Inflammatory macrophage treated with lipopolysaccharide for 1 hour (primary cell): ENCODE measurements at places on chromosomes 1 and 21.

- no peak for DNase-seq
Observed at GRCh38 chr1:222247811-222248310, 300.0 kb downstream of the HHIPL2 start.

- DNase-seq, result no peak
Observed at GRCh38 chr1:56562891-56563452, 16.4 kb downstream of the PLPP3 start.

DNA sequence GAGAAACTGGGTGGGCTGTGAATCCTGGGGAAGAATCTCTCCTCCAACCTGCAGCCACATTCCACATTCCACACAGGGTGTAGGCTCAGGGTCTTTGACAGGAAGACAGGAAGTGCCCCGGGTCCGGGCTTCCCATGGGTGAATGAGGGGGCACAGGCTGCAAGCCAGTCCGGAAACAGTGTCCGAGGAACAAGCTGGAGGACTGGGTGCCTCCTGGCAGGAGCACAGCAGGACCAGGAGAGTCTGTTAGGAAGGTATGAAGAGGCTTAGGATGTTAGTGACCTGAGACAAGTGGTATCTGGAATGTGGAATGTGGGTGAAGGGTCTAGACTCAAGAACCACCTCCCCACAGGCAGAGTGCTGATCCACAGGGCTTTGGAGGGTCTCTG, 121.0 kb upstream of the CD34 start:
- DNase-seq, result no peak

DNA sequence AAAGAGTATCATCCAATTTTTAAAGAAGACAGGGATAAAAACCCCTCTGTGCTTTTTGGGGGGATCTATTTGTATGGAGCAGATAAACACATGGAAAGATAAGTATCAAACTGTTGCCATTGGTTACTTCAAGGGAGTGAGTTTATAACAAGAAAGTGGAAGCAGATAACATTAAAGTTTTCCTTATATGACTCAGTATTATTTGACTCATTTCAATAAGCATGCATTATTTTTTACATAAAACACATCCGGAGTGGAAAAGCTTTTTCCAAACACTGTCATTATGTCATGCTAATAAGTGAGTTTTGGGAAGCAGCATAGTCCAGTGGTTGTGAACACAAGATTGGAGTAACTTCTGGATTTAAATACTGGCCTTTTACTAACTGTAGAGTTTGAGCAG, 452.2 kb downstream of the LTN1 start:
- DNase-seq, result no peak

GRCh38 chr1:52551507-52552235, 1.2 kb downstream of the TUT4 start:
- no peak for DNase-seq

DNA sequence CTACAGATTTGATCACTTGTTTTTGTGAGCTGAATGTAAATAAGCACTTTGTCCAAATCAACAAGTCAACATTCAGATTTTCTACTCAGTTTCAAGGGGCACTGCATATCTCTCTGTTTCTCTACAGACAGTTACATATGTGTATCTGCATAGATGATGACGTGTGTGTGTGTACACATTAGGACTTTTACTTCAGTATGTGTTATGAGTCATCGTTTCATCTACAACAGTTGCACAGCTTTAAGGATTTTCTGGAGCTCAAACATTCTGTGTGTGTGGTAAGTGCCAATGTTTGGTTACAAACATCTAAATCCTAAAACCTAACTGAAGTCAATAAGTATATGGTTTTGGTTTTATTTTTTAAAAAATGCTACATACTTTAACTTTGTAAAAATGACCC, 494.5 kb upstream of the PBX1 start:
- no peak for DNase-seq

DNA sequence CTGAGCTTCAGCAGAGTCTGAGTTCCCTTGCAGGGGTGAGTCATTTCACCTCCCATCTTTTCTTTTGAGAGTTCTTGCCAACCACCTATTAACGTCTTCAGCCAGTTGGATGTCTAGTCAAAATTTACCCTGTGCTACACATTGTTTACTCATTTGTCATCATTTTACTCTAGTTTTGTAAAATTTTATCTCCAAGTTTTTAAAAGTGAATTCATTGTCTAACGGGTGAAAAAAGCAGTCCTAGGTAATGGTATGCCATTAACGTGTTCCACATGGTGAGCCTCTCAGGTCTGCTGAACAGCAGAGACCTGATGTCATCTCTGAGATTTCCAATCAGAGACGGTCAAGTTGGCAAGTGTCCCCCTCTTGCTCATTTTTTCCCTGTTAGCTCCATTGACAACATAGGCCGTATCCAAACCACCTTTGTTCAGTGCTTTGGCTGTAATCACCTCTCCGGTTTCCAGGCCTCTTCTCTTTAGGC, 85.4 kb downstream of the TBX15 start:
- no peak for DNase-seq

DNA sequence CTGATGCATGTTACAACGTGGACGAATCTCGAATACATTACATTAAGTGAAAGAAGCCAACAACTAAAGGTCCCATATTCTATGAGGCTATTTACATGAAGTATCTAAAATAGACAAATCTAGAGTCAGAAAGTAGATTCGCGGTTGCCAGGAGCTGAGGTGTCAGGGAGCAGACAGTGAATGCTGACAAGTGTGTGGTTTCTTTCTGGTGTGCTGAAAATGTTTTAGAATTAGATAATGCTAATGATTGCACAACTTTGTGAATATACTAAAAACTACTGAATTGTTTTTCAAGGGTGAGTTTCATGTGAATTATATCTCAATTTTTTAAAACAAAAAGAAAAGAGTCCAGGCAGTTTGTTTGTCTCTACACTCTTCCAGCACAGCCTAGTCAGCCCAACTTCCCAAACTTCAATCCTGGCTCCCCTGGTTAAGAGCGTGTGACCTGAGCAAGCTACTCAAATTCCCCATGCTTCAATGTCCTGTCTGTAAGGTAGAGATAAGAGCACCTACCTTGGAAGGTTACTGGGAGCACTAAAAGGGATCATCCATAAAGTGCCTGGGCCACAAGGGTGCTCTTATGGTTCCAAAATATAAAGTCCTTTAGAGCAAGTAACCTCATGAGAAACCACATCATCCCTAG, 20.9 kb downstream of the HLCS start:
- DNase-seq, result no peak

DNA sequence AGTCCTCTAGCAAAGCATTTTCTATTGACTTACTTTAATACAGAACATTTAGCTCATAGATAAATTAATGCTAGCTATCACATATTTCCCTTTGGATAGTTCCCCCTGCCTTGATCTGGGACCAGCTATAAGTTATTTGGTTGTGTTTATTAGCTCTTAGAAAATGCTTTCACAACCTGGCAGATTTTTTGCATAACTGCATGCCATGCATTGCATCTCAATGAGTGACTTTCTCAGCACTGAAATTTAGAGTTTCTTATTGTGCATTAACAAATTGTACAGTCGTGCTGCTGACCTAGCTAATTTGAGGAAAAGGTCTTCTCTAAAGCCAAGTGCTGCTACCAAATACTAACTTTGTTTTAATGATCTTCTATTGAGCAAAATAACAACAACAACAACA, 164.8 kb downstream of the PLPPR5 start:
- DNase-seq, result no peak

- no peak for DNase-seq
Observed at GRCh38 chr1:100736746-100737145, 17.2 kb downstream of the VCAM1 start.

DNA sequence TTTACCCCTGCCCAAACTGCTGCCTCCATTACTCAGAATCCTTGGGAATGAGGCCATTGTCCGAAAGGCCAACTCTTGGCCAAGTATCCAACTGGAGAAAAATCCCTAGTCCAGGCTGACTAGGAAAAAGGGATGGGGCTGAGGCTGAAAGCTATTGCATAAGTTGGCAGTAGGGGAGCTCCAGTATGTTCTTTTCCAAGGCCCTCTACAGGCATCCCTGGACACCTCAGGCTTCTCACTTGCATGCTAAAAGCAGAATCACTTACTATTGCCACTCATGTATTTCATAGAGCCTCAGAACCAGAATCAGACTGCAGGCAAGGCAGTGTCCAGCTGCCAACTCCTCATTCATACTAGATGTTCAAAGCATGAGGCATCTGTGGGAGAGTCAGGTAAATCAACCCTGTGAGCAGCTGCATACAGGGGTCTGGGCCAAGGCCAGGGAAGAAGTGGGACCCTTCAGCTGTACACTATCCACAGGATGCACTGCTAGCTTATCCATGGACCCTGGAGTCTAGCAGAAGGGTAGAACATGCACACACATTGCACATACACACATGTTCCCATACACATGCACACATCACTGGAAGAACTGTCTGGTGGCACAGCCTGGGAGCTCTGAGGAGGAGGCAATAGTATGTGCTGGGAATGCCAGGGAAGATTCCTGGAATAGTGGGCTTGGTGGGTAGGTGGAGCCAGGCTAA, 195.3 kb downstream of the C1orf94 start:
- DNase-seq, result no peak

DNA sequence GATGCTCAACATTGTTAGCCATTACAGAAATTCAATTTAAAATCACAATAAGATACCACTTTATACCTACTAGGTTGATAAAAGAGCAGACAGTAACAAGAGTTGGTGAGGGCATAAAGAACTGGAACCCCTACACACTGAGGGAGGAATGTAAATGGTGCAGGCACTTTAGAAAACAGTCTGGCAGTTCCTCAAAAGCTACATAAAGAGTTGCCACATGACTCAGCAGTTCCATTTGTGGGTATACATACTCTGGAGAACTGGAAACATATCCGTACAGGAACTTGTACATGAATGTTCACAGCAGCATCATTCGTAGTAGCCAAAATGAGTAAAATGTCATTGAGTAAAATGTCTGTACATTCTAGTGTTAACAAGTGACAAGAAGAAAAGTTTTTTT, 17.0 kb downstream of the NSL1 start:
- DNase-seq, result peak; percentile 75

- no peak for DNase-seq
Observed at GRCh38 chr1:30386156-30386926, 337.0 kb downstream of the MATN1 start.

DNA sequence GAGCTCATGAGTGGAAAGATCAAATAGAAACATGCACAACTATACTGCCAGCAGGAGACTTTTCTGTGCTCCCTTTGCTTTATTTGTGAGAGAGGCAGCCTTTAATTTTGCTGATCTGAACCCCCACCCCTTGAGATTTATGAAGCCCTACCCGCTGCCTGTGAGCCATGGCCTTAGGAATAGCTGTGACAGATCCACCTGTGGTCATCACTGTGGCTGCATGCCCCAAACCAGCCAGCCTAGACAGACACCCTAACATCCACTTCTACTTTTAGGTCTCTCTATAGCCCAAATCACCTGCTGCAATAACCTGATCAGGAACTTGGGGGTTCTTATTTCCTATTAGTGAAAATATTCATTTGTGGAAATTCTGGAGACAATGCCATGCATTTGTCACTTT, 196.2 kb downstream of the C1orf94 start:
- no peak for DNase-seq

GRCh38 chr1:25804244-25804963, 4.4 kb downstream of the SELENON start:
- DNase-seq, result peak; percentile 66

DNA sequence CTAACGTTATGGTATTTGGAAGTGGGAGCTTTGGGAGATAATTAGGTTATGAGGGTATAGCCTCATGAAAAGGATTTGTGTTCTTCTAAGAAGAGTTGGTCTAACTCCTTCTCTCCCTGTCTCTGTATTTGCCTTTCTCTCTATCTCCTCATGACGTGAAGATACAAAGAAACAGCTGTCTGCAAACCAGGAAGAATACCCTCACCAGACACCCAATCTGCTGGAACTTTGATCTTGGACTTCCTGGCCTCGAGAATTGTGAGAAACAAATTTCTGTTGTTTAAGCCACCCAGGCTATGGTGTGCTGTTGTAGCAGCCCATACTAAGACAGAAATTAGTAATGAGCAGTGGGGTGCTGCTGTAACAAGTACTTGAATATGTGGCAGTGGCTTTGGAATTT, 16.1 kb downstream of the C1orf141 start:
- DNase-seq, result no peak

- no peak for DNase-seq
Observed at GRCh38 chr1:189678779-189679178, 798.9 kb downstream of the BRINP3 start.
